Chondrocyte (in vitro differentiated cells): ENCODE measurements at places on chromosomes 7 and 10. TPM values are rescaled to one million over a fixed set of nuclear protein-coding genes. Genes with fewer than 3 reads are reported as not detected.
A peak's percentile ranks its signal among the peaks of the same experiment; 100 is the strongest.

C10orf67 gene
- total RNA-seq = not detected in 3 replicates

RAB19 gene
- total RNA-seq = not detected in 3 replicates

- H3K4me3 ChIP-seq = no peak overlapping the region
- H3K27me3 ChIP-seq = no peaks in the 10 kb centered on the region
- H3K27ac ChIP-seq = peak overlapping the region; percentile 74
- DNase-seq = no peak
- peaks cover 7% of the 10 kb centered on the region for H3K36me3 ChIP-seq
Observed at GRCh38 chr10:86506499-86506898, 15.1 kb downstream of the WAPL start.

DNA sequence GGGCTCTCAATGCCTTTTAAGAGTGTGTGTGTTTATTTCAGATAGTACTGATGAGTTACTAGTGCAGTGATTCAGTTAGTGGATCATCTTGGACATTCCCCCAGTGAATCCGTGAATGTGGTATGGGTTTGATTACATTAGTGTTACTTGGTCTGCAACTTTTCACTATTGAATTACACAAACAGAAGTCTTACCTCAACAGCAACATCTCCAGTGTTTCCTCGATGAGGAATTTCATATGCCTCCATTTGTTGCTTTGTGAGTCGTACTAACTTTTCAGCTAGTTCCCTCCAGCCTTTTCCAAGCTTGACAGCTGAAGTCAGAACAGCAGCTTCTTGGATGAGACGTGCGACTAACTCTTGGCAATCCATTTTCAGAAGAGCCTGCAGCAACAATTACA lies 63.2 kb downstream of the MACC1 start:
- H3K4me1 ChIP-seq = no peaks in the 10 kb centered on the region
- no peaks in the 10 kb centered on the region for H3K27me3 ChIP-seq
- H3K36me3 ChIP-seq = no peaks in the 10 kb centered on the region

DNA sequence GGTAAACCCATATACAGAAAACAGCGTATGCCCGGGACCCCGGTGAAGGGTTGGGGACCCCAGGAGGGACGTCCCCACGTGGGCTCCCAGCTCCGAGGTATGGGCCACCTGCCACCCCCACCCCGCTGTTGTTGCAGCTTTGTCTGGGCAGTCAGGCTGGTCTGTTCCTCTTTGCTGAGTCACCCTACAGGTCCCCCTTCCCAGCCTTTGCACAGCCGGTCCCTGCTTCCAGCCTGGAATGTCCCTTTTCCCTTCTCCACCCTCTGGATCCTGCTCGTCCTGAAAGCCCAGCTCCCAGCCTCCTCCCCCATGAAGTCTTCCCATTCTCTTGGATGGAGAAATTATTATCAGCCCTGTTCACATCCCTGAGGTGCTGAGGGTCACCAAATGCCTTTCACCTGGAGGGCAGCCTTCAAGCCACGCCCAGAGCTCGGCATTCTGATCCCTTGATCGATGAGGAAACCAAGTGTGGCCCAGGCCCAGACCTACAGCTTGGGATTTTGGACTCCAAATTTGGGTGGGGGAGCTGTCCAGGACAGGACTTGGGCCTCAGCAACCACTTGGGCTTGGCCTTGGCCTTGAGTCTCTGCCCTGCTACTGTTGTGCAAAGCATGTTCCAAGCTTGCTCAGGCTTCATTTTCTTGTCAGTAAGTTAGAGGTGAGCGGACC lies 2.6 kb downstream of the CLDN4 start:
- H3K27me3 ChIP-seq = no peaks in the 10 kb centered on the region
- no peak for DNase-seq
- peaks cover 7% of the 10 kb centered on the region for H3K4me1 ChIP-seq
- no peak overlapping the region for H3K4me3 ChIP-seq

- peaks cover 33% of the 10 kb centered on the region for H3K4me1 ChIP-seq
- peak overlapping the region; percentile 41 for H3K27ac ChIP-seq
- no peaks in the 10 kb centered on the region for H3K27me3 ChIP-seq
- peaks cover 3% of the 10 kb centered on the region for H3K36me3 ChIP-seq
Observed at GRCh38 chr7:27944643-27945042, 204.7 kb downstream of the TAX1BP1 start.

DNA sequence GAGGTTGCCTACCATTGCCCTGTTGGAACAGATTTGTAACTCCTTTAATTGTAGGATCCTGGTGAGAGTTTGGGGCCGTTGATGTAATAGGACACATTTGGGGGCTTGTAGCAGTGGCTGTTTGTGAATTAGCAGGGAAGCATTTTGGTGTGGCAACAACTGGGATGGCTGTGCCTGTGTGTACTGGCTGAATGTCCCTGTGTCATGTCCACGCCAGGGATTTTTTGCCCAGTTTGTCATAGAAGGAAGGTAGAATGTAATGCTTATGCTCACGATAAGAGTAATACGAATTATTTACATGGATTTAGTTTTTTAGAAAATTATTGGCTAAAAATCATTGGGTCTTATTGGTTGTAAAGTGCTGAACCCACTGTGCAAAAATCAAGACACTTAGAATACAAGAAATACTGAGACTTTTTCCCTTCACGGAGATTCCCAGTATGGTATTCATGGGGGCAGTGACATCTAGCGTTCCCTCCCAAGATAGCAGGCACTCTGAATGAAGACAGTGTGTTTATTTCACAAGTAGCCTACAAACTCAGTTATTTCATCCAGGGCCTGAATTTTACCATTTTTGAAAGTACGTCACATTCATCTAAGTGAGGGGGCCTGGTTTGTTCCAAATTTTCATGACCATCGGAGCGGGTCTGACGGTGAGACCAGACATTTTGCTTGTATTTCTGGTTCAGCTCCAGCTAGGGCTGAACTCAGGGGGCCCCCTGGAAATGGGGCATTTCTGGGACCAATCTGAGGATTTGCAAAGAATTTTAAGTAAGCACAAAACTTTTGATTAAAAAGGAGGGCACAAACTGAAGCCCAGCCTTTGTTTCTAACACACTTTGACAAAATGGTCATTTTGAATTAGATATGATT lies 74.7 kb downstream of the CACNB2 start:
- peaks cover 1% of the 10 kb centered on the region for H3K36me3 ChIP-seq
- peaks cover 20% of the 10 kb centered on the region for H3K27me3 ChIP-seq
- no peaks in the 10 kb centered on the region for H3K4me1 ChIP-seq
- no peak overlapping the region for H3K4me3 ChIP-seq
